Activated CD8-positive, alpha-beta memory T cell treated with anti-CD3 and anti-CD28 coated beads, Interleukin-2, amount 10 ng/mL, durations not matched to agents 7 days and 5 days (primary cell): ENCODE measurements at places on chromosomes 3 and 15.

- no peak for DNase-seq
Measured at GRCh38 chr15:45023659-45024225, 747 bp downstream of the SORD start.

- peak; percentile 62 for DNase-seq
Measured at GRCh38 chr3:36969540-36970432, 23.1 kb downstream of the EPM2AIP1 start.

DNA sequence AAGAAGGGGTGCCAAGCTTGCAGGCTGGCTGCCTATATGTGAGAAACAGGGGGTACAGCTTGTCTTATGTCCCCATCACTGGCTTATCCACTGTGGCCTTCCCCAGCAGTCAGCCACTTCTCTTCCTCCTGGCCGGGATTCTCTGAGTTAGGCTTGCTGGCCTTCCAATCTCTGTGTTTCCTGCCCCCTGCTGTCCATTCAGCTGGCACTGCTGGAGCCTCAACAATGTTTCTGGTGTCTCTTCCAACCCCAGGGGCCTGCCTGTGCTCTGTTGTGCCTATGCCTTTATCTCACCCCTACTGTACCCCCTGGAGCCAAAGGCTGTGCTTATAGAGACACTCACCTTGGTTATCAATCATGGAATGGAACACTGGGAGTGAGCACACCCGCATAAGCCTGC lies 36.5 kb downstream of the ANAPC13 start:
- DNase-seq, result no peak

DNA sequence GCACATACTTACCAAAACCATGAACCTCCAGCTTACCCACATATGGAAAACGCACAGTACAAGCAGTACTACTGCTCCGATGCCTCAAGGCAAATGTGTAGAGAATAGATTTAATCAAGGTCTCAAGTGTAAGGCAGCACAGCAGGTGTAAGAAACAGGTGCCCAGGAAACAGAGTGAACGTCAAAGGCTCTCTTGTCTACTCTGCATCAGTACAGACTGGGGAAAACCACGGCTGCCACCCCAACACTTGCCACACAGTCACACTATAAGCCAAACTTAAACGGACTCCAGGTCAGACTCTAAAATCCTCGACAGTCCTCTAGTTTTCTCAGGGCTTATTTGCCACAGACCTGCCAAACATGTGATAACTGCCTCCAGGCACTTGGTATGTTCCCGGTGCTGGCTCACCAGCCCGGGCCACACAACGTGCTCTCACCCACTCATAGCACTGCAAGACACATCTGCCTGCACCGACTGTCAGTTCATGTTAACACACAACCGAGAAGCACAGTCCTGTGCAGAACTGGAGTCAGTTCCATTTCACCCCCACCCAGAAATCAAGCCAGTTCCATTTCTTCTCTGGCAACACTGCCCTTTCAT lies 30.6 kb downstream of the ABCC5 start:
- no peak for DNase-seq

- no peak for DNase-seq
Measured at GRCh38 chr15:82043130-82043673, 2.6 kb downstream of the MEX3B start.

DNA sequence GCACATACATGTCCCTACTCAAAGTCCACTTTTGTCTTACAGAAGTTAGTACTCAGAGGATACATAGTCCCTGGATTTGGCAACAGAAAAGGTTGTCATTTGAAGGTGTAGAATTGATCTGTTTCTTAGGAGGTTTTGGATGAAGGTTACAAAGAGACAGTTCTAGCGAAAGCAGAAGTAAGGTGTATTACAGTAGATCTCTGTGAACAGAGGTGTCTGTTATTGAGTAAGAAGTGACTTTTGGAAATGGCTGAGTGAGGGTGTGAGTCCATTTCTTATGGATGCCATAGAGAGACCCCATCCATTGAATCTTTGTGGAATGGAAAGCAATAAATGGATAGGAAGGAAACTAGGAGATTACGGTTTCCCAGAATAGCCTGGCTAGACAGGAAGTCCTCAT lies 5.6 kb downstream of the ZNF662 start:
- no peak for DNase-seq

GRCh38 chr15:45199136-45199810 lies 11.5 kb upstream of the SHF start:
- DNase-seq, result peak; percentile 69
